Kasumi-1 (cell line): ENCODE measurements at places on chromosomes 5 and 9.

- no peak for DNase-seq
These were observed 12.6 kb downstream of the DMGDH start for GRCh38 chr5:79056847-79057246.

DNA sequence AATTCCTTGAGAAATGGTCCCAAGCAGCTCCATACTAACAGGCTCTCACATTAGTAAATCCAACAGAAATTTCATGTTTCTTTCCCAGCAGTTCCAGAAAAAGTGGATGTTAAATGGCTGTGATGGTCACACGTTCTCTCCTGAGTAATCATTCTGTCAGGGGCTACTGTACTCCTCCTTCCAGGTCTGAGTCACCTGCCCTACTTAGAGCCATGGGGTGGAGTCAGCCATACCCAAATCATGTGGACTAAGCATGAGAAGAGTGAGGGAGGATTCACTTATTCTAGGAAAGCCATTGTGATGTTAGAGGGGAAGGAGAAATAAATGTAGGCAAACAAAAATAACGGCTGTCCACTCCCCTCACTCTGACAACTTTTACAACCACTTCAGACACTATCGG is 547.2 kb downstream of the CSNK1G3 start:
- no peak for DNase-seq

DNA sequence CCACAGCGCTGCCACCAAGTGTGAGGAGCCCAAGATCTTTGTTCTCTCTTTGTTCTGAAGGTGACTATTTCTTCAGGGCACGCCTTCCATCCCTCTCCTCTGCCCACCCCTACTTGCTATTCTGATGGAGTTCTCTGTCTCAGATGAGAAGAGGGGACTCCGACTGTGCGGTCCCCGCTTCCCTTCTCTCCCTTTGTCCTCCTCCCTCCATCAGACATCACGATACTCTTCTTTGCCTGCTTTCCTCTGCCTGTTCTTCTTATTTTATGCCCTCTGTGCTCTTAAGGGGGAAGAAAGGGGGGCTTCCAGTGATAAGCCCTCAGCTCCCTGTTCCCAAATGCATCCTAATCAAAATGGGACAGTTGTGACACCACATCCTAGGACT is 307.8 kb downstream of the RAB3C start:
- DNase-seq: no peak

- no peak for DNase-seq
These were observed 227.5 kb downstream of the AGTPBP1 start for GRCh38 chr9:85514256-85514655.

DNA sequence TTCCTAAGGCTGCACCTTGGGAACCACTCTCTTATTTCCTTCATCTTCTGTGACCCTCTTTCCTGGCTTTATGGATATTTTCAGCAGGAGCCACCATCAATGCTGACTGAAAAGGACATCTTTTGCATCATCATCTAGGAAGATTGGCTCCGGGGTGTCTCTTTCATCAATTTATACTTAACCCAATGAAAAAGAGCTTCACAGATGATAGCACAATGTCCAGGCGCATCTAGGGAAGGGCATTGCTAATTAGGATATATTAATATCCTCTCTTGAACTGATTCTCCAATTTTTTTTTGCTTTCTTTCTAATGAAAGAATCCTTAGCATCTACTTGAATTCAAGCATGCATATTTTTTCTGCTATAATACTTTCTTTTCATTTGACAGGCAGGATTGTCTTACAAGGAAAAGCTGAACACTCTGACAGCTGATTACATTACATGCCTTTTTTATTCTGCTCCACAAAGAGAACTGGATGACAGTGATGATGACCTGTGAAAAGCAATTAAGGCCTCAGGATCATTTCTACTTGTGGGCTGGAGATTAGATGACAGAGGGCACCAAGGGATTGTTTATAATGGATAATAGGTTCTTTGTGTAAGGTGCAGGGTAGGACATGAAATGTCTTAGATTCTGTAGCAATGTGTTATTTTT is 60.2 kb downstream of the PCSK1 start:
- no peak for DNase-seq

DNA sequence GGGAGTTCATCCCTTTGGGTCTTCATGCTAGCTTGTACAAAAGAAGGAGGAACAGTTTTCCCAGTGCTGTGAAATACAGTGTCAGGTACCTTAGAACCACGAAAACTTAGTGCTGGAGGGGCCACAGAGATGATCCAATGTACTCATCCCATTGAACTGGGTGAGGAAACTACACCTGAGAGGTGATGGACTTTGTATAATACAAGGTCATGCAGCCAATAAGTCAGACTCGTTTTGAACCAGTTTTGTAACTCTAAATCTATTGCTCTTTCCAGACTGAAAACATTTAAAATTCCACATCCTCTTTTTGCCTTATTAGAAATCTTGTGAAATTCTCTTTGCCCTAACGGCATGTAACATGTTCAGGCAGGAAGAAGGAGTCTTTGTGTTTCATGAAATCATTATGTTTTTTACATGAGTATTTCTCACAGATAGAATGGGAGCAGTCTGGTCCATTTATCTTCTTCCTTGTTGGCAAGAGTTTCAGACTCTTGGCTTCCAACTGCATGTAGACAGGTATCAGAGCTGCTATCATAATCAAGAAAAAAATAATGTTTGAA is 146.8 kb upstream of the FBXL7 start:
- DNase-seq: no peak

DNA sequence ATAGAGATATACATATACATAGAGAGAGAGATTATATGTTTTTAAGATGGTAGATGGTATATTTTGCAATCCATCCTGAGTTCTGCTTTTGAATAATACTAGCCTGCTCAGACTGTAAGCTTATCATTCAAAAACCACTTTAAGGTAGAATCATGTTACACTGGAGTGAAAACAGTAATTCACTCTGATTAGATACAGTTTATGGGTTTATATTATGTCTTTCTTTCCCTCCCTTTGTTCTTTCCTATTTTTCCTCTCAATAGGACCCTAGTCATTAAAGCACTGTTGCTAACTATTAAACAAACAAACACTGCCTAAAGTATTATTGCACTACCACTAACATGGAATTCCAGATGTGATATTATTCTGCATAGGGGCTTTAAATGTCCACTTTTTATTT is 202.0 kb downstream of the ADAMTSL1 start:
- DNase-seq: no peak

GRCh38 chr5:2704111-2704510 is 47.4 kb downstream of the IRX2 start:
- no peak for DNase-seq

DNA sequence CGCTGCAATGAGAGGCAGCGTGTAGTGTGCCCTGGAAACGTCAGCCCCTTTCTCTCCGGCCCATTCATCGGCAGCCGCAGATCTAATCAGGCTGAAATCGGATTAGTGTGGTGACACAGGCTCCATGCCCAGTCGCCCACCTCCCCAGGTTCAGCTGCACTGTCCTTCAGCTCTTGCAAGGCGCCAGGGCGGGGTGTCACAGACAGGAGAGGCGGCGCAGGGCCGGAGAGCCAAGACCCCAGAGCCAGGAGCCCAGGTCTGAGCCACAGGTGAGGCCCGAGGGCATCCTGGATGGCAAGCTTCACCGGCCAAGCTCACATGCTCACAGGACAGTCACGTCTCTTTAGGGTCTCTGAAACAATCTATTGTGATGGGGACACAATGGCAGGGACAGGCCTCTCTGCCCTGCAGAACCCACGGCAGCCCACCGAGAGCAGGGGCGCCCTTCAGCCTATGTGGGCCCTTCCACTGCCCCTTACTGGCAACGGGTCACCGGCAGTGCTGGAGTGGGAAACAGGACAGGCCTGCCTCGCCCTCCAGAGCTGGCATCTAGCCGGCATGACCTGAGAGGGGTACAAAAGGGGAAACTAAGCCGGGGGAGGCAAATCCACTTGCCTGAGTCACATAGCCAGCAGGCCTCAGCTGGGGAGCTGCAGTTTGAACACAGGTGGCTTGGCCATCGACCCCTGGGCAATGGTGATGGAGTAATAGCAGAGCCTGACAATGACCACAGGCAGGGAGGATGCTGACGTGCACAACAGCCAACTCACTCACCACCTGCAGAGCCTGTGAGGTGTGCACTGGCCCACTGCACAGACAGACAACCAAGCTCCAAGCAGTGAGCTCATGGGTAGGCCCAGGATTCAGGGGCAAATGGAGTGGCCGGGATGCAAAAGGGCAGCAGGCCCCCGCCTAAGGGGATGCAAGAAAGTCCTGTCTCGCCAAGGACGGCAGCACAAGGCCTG is 48.1 kb downstream of the VAV2 start:
- no peak for DNase-seq

- DNase-seq: no peak
These were observed 240.4 kb upstream of the RAI14 start for GRCh38 chr5:34415559-34416198.
